ENCODE measurements at places on chromosomes 12 and 14.

DNA sequence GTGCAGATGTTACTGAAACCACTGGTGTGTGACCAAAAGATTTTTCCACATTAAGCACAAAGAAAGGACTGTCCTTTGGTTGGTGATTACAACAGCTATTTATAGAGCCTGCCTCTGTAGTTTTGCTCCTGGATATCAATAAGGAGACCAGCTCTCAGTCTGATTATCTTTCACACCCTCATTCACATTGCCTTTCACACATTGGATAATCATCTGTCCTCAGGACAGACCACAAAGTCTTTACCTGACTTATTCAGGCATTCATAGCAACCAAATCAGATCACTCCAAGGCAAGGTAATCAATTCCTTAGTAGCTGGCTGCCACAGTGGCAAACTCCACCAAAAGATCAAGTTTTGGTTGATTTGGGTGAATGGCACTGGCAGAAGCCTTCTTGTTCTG lies 59.6 kb upstream of the CPSF6 start:
- no peaks in the 10 kb centered on the region for H3K36me3 ChIP-seq
- no peak overlapping the region for H3K4me3 ChIP-seq
- no peaks in the 10 kb centered on the region for H3K4me1 ChIP-seq
- H3K27ac ChIP-seq: no peak overlapping the region
- no peaks in the 10 kb centered on the region for H3K27me3 ChIP-seq
- no peak for DNase-seq

DNA sequence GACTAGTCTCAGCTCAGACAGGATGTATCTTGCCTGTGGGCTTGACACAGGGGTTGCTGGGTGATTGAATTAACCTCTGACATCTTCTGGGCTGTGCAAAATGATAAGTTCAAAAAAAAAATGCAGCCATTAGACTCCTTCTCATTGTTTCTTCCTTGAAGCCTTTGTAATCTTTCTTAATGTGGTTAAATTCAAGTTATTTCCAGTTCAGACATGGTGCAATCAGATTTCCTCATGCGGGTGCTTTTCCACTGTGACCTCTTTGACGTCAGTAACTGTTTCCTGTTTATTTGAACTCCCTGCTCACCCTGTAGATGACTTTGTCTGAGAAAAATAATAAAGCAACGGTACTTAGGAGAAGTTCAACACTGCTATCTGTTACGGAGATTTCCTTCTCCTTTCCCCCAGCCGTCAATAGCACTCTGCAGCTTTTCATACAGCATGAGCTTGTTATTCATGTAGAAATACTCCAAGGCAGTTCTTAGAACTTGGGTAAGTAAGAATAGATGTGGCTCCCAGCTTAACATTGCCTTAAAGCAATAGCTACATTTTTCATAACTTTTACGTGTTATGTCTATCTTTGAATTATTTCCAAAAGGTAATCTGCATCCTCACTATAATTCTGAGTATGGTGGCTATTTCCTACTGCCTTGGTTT lies 155.5 kb downstream of the PRKCH start:
- peak overlapping the region; percentile 98 for H3K27ac ChIP-seq
- peaks cover 77% of the 10 kb centered on the region for H3K4me1 ChIP-seq
- H3K36me3 ChIP-seq: peaks cover 7% of the 10 kb centered on the region
- peak; percentile 97 for DNase-seq
- H3K4me3 ChIP-seq: peak overlapping the region; percentile 2
- H3K27me3 ChIP-seq: no peaks in the 10 kb centered on the region

- DNase-seq: no peak
- no peak overlapping the region for H3K4me3 ChIP-seq
- peaks cover 7% of the 10 kb centered on the region for H3K4me1 ChIP-seq
- H3K27ac ChIP-seq: no peak overlapping the region
Measured at GRCh38 chr12:117068492-117068891, 30.7 kb downstream of the TESC start.

GRCh38 chr12:28631831-28632230 lies 441.6 kb downstream of the CCDC91 start:
- H3K4me1 ChIP-seq: no peaks in the 10 kb centered on the region
- H3K27me3 ChIP-seq: no peaks in the 10 kb centered on the region
- H3K4me3 ChIP-seq: no peak overlapping the region

DNA sequence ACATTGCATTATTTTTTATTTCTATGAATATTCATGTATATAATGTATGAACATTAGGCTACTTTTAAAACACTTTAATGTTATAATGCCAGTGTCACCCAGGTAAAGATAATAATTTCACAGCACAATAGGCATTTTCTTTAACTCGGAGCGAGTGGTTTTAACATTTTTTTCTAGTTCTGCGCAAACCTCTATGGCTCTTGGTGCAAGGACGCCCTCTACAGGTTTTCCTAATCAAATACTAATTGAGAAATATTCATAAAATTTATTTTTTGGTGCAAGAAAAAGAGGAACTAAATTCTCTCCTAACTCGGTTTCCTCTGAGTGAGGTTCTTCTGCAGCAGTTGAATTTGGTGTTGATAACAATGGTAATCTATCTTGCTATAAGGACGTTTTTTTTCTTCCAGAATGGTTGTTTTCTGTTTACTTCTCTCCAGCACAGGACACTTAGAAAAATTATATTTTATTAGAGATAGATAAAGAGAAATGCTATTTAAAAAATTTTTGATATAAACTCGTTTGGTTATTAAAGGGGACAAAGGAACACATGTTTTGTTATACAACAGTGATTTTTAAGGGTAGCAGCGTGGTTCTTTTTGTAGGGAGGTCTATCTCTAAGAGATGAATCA lies 2.4 kb upstream of the WIF1 start:
- no peaks in the 10 kb centered on the region for H3K4me1 ChIP-seq
- H3K27ac ChIP-seq: no peak overlapping the region
- no peaks in the 10 kb centered on the region for H3K27me3 ChIP-seq
- DNase-seq: no peak
- no peaks in the 10 kb centered on the region for H3K36me3 ChIP-seq

DNA sequence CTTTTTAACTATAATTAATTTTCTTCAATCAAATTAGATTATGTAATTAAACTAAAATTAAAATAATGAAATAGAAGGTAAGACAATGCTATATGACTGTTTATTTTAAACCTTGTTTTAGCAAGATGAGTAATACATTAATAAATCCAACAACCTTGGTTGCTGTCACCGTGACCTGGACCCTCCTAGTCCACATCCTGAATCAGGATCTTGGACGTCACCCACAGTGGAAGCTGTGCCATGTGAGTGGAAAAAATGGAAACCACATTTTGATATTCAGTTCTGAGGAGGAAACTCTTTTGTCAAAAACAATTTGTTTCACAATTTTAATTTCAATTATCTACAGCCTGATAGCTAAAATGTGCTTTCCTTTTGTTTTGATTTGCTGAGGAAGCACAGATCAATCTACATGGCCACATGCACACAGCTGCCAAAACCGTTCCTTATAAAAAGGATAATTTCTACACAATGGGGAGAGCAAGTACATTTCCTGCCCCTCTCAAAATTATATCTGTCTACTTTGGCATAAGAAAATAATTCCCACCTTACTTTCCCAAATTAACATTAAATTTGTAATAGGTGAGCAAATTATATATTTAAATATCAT lies 255.5 kb downstream of the RASSF9 start:
- no peaks in the 10 kb centered on the region for H3K4me1 ChIP-seq
- no peak overlapping the region for H3K27ac ChIP-seq
- no peaks in the 10 kb centered on the region for H3K36me3 ChIP-seq
- no peak overlapping the region for H3K4me3 ChIP-seq
- DNase-seq: no peak
- H3K27me3 ChIP-seq: no peaks in the 10 kb centered on the region

DNA sequence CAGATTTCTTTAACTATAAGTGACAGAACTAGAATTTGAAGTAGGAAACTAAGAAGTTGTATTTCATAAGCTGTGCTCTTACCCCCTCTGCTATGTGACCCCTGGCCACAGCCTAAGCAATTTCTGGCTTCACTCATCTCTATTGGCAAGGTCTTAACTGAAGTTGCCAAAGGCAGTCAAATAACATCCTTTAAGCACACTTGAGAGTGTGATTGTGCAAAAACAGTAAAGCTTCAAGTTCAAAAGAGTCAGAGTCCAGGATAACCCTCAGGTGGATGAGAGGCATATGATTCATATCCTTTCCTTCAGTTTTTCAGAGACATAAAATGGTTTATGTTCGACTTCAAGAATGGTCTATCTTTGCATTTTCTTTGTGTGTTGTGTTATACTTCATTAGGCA lies 45.2 kb downstream of the GRIP1 start:
- H3K4me3 ChIP-seq: no peak overlapping the region
- no peak overlapping the region for H3K27ac ChIP-seq
- H3K36me3 ChIP-seq: no peaks in the 10 kb centered on the region

DNA sequence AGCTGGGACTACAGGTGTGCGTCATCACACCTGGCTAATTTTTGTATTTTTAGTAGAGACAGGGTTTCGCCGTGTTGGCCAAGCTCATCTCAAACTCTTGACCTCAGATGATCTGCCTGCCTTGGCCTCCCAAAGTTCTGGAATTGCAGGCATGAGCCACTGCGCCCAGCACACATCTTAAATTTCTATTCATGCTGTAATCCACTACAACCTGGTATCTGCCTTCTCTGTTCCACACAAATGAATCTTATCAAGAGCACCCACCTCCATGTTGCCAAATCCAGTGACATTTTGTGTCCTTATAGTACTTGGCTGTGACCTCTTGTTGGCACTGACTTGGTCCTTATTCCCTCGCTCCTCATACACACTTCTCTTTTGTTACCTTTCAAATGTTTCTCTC lies 5.8 kb upstream of the BICD1 start:
- DNase-seq: no peak
- no peak overlapping the region for H3K27ac ChIP-seq
- H3K4me3 ChIP-seq: no peak overlapping the region
- no peaks in the 10 kb centered on the region for H3K4me1 ChIP-seq
- H3K27me3 ChIP-seq: no peaks in the 10 kb centered on the region

- no peaks in the 10 kb centered on the region for H3K27me3 ChIP-seq
- H3K36me3 ChIP-seq: no peaks in the 10 kb centered on the region
- no peaks in the 10 kb centered on the region for H3K4me1 ChIP-seq
- H3K4me3 ChIP-seq: no peak overlapping the region
Measured at GRCh38 chr12:62750941-62751809, 183.8 kb downstream of the PPM1H start.

DNA sequence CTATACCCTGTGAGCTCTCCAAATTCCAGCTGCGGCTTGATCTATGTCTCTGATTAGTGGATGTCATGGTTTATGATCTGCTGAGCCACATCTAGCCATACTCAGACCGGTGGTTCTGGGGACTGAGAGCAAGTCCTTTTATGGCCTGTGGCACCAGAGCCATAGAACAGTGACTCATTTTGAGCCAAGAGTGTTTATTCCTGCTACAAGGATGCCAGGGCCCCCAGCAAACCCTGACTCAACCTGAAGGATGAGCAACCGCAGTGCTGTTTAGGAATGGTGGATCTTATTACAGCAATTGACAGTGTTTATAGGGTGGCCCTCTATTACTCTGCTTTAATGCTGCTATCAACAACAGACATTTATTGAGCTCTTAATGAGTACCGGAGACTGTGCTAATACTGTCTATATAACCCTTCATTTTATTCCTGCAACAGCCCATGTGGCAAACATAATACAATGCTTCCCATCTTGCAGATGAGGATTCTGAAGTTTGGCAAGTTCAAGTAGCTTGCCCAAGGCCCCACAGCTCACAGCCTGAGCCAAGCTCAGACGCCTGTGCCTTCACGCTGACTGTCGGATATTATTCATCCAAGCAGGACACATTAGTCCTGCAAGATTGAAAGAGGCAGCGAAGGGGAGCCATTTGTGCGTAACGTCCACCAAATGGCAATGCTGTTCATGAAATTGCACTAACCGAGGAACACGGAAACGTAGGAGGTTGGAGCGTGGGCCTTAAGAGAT lies 273.6 kb upstream of the PWP1 start:
- no peaks in the 10 kb centered on the region for H3K36me3 ChIP-seq
- H3K27ac ChIP-seq: no peak overlapping the region
- no peaks in the 10 kb centered on the region for H3K27me3 ChIP-seq

GRCh38 chr12:114547636-114548035 lies 136.3 kb downstream of the TBX3 start:
- H3K4me1 ChIP-seq: no peaks in the 10 kb centered on the region
- no peaks in the 10 kb centered on the region for H3K36me3 ChIP-seq
- no peaks in the 10 kb centered on the region for H3K27me3 ChIP-seq
- DNase-seq: no peak

DNA sequence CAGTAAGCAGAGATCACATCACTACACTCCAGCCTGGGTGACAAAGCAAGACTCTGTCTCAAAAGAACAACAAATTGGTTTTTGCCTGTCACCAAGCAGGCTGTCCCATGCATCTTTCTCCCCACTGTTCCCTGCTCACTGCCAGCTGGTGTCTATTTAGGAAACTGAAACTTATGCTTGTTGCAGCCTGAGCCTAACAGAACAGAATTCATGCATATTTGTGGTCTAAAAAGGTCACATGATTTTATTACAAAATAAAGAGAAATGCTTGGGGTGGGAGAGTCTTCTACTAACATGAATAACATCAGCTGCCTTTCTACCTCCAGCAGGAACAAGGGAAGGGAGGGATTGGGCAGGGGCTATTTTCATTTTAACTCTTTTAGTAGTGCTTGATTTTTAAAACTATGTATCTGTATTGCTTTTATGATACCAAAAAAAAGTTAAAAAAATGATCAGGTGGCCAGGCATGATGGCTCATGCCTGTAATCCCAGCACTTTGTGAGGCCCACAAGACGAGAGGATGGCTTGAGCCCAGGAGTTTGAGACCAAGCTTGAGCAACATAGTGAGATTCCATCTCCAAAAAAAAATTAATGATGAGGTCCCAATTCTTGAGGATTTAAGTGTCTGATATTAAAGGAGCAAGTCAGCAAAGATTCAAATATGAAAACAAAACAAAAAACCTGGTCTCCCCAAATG lies 923 bp downstream of the STAT2 start:
- H3K36me3 ChIP-seq: peaks cover 24% of the 10 kb centered on the region
- no peaks in the 10 kb centered on the region for H3K27me3 ChIP-seq
- peak overlapping the region; percentile 89 for H3K4me3 ChIP-seq

DNA sequence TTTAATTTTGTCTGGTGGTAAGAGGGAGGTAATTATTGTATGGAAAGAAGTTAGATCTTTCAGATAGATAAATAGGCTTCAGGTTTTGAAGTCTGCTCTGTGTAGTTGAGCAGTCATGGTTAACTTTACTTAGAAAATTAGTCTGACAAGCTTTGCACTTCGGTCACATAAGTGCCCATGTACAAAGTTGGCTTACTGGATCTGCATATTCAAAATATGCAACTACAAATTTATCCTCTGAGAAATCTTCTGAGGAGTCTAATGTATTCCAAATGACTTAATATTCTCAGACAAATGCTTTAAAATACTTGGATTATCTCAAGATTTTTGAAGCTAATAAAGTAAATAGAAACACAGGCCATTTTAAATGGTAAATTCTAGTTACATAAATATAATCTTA lies 61.2 kb downstream of the ETNK1 start:
- H3K27ac ChIP-seq: no peak overlapping the region
- DNase-seq: no peak
- H3K4me1 ChIP-seq: peaks cover 9% of the 10 kb centered on the region
- no peaks in the 10 kb centered on the region for H3K27me3 ChIP-seq

GRCh38 chr14:53620317-53620716 lies 336.3 kb downstream of the BMP4 start:
- no peak overlapping the region for H3K27ac ChIP-seq
- no peaks in the 10 kb centered on the region for H3K36me3 ChIP-seq
- DNase-seq: no peak
- no peaks in the 10 kb centered on the region for H3K27me3 ChIP-seq
- H3K4me1 ChIP-seq: no peaks in the 10 kb centered on the region

- no peaks in the 10 kb centered on the region for H3K27me3 ChIP-seq
- no peaks in the 10 kb centered on the region for H3K36me3 ChIP-seq
- H3K27ac ChIP-seq: no peak overlapping the region
- no peak for DNase-seq
- no peaks in the 10 kb centered on the region for H3K4me1 ChIP-seq
Measured at GRCh38 chr12:108602209-108602705, 4.4 kb upstream of the TMEM119 start.

GRCh38 chr14:46344327-46344937 lies 307.1 kb downstream of the RPL10L start:
- H3K27me3 ChIP-seq: no peaks in the 10 kb centered on the region
- H3K4me1 ChIP-seq: no peaks in the 10 kb centered on the region
- DNase-seq: no peak
- H3K36me3 ChIP-seq: no peaks in the 10 kb centered on the region
- H3K4me3 ChIP-seq: no peak overlapping the region
